ENCODE measurements at places on chromosomes 6 and 20.

DNA sequence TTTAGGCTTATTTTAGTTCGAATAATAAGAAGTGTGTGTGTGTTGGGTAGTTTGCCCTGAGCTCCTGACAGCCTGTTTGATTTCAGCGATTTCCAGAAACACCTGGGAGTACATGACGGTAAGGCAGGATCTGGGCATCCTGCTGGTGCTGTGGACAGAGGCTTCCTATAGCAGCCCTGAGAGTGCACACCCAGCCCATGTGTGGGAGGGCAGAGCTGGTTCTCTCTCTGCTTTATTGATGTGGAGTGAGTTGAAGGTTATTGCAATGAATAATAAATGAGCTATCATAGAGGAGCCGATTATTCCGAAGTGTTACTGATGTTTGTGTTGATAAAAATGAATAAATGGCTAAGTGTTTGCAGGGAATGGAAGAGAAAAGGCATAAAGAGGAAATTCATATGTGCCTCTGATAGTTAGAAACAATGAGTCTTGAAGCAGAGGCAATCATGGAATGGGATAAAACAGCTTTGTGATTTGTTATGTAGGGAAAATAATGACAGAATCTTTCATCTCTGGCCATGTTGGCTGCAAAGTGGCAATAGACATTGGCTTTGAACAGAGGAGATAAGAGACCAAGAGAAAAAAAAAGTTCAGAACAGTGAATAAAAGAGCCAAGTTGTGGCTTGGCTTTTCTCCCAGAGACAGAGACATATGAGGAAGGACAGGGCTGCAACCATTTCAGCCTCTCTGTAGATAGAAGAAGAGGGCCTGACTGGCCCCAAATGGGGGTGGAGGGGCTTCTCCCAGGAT is 166.2 kb upstream of the CHD6 start:
- no peak for DNase-seq

DNA sequence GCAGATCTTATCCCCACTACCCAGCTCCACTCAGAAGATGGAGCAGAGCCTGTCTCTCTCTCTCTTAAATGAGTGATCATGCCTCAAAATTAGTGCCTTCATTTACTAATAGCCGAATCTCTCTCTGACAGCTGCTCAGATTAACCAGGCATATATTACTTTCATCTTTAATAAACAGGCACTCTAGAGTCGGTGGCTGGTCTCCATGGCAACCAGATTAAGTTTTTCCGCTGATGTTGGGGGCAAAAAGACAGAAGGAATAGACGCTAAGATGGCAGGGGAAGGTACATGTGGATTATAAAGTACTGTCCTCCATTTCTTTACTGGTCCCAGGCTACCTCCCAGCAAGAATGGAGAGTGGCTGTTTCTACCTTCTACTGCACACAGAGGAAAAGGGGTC is 121.6 kb downstream of the QRSL1 start:
- DNase-seq = no peak

- DNase-seq = no peak
Observed at GRCh38 chr20:37259865-37260264, 1.7 kb downstream of the GHRH start.

- DNase-seq = no peak
Observed at GRCh38 chr20:11067359-11067758, 393.6 kb upstream of the JAG1 start.

GRCh38 chr6:121668259-121668658 is 232.8 kb downstream of the GJA1 start:
- DNase-seq = no peak

DNA sequence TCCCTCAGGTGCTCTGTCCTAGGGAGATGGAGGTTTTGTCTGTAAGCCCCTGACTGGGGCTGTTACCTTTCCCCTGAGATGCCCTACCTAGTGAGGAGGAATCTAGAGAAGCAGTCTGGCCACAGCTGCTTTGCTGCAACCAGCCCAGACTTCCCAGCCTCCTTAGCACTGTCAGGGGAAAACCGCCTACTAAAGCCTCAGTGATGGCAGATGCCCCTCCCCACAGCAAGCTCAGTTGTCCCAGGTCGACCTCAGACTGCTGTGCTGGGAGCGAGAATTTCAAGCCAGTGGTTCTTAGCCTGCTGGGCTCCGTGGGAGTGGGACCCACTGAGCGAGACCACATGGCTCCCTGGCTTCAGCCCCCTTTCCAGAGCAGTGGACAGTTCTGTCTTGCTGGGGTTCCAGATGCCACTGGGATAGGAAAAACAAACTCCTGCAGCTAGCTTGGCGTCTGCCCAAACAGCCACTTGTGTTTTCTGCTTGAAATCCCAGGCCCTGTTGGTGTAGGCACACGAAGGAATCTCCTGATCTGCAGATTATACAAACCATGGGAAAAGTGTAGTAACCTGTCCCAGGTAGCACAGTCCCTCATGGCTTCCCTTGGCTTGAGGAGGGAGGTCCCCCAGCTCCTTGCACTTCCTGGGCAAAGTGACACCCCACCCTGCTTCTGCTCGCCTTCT is 146.4 kb upstream of the PROKR2 start:
- DNase-seq = no peak

- DNase-seq = no peak
Observed at GRCh38 chr6:160112628-160113299, 8.9 kb upstream of the SLC22A1 start.

GRCh38 chr20:8291873-8292272 is 159.8 kb downstream of the PLCB1 start:
- DNase-seq = no peak

DNA sequence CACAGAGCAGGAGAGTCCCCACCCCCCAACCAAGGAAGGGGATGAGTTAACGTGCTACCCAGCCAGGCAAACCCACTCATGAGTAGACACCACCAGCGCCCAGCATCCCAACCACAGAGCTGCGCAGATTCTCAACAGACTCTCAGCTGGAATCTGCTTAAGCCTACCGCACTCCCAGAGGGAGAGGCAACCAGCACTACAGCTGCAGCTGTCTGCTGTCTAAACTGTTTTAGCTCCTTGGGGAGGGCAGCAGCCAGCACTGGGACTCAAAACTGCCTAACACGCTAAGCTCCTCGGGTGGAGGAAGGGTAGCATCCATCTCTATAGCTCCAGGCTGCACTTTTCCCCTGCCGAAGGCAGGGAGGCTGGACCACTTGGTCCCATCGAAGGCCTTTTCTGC is 539.8 kb downstream of the EPHA7 start:
- DNase-seq = no peak

GRCh38 chr6:144722925-144723324 is 437.8 kb downstream of the UTRN start:
- DNase-seq = no peak

DNA sequence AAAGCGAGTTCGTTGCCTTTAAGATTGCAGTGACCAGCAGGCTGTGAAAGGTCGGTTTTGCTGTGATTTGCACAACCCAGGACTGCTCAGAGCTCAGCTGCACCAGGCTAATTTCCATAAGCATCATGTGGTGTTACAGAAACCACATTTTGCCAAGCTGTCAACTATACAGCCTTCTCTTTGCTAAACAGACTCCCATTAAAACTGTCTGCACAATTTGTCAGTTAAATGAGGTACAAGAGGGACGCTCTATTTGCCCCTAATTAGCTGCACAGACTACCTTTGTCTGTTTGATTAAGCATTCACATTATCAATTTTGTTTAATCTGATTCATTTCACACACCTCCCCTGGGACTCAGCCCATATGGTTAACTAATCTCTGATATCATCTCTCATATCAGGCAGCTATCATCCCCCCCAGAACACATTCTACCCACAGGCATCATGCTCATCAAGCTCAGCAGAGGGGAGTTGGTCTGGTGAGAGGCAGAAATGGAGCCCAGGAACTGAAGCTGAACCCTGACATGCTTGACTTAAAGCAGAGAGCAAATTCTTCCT is 62.1 kb downstream of the OLIG3 start:
- DNase-seq = no peak

GRCh38 chr6:109452181-109452580 is 3.4 kb downstream of the MICAL1 start:
- DNase-seq = no peak

DNA sequence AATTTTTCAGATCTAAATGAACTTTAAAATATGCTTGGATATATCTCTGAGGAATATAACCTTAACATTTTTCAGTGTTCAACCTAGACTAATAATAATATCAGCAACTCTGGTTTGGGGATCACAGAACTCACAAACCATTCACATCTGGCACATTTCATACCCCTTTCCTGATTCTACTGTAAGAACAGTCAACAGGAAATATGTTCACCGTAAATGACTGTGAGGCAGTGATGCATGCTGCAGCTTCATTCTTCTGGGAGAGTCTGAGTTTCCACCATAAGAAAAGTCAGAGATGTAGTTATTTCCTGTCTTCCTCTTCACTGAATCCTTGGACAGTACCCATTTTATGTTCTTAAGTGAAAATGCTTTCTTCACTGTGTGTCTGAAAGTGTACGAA is 134.2 kb upstream of the IFNGR1 start:
- DNase-seq = no peak

DNA sequence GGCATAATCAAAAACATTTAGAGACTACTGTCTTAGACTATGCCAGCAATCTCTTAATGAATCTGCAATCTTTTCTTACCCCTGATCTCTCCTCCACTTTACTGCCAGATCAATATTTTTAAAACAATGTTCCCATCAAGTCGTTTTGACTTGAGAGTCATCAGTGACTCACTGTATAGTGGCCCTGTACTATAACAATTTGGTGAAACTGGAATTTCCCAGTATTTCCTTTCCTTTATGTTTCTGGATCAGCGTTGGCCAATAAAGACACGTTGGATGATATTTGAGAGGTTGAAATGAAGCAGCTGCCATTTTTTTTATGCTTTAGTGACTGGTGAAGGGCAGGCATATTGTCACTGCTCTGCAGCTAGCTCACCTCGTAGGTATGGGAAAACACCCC is 10.1 kb upstream of the SMIM13 start:
- no peak for DNase-seq

- DNase-seq = no peak
Observed at GRCh38 chr6:56570413-56571359, 72.0 kb downstream of the DST start.

All from DMS153 (cell line).